SK-MEL-5 (cell line): ENCODE measurements at places on chromosomes 4 and X.

DNA sequence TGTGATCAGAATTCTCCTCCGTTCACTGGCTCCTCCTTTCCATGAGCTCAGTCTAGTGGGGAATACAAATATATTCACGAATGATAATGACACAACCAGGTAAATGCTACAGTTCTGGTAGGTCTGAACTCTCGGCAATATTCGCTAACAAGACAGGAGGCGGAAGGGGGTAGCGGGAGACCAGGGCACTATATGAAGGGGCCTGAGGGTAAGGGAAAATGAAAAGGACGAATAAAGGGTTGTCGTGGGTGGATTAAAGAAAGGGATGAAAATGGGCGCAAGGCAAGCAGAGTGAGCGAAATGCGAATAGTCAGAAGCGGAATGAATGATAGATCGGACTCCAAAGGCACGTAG lies 743 bp downstream of the NKAP start:
- peak; percentile 0 for DNase-seq

GRCh38 chr4:123974386-123975149 lies 578.0 kb downstream of the SPRY1 start:
- DNase-seq: no peak

DNA sequence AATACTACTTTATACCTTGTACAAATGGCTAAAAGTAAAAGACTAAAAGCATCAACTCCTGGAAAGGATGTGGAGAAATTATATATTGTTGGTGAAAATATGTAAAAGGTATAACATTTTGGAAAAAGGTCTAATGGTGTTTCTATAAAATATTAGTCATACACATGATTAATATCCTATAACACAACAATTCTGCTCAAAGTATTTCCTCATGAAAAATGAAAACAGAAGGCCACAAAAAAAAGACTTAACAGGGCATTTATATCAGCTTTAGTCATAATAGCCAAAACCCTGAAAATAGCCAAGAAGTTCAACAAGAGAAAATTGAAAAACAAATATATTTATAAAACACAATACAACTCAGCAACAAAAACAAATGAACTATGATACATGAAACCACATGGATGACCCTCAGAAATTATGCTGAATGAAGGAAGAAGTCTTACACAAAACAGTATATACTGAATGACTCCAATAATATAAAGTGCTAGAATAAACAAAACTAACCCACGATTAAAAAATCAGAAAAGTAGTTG lies 38.8 kb downstream of the TBCK start:
- no peak for DNase-seq

GRCh38 chr4:38943343-38943742 lies 75.7 kb downstream of the FAM114A1 start:
- DNase-seq: no peak

GRCh38 chrX:16005917-16006316 lies 117.4 kb upstream of the GRPR start:
- DNase-seq: no peak

GRCh38 chrX:22249371-22249770 lies 23.3 kb upstream of the CBLL2 start:
- DNase-seq: no peak

- DNase-seq: no peak
These were observed 69.8 kb downstream of the HAUS3 start for GRCh38 chr4:2172161-2172560.

DNA sequence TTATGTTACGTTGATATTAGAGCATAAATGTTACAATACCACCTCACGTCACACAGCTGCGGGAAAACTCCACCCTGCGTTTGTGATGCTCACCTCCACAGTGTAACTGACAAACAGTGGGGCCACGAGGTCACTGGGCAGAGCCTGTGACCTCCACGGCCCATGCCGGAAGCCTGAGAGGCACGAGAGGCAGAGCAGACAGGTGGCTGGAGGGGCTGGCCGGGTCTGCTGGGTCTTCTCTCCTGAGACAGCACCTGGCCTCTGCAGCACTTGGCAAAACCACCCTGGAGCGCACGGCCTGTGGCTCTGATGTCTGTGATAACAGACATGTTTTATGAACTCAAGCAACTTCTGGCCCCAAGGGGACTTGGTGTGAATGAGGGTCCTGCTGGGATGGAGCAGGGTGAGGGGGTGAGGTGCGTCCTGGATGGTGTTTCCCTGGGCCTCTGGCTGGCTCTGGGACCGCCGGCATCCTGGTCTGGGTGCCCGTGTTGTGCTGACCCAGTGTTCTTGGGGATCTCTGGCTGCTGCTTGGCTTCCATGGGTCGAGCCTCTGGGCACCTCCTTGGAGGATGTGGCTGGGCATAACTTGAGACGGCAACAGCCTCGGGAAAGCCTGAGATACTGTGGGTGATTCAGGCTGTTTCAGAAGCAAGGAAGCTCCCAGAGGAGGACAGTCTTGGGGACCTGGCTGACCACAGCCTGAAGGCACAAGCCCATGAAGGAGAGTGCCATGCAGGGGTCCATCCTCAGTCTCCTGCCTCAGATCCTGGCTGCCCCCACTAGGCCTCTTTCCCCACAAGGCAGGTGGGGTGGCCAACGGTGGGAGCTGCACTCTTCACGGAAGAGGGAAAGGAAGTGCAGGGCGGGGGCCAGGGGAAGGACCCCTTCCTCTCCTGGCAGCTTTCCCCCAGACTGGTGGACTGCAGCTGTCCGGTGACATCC lies 19.7 kb downstream of the RNF212 start:
- DNase-seq: no peak

DNA sequence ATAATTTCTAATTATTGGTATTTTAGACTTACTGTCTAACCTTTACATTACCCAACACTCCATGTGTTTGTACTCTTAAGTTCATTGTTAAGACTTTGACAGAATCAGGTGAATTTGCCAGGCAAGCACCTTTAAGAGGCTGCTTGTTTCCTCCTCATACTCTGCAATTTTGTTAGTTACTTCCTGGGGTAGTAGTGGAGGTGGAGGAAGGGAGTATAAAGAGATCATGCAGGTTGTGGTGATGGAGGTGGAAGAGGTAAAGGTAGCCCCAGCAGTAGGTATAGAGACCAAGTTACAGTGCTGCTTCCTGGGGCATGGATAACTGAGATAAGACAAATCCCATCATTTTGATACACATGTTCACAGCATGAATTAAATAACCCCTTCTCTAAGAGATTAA lies 6.7 kb downstream of the WDR44 start:
- no peak for DNase-seq

DNA sequence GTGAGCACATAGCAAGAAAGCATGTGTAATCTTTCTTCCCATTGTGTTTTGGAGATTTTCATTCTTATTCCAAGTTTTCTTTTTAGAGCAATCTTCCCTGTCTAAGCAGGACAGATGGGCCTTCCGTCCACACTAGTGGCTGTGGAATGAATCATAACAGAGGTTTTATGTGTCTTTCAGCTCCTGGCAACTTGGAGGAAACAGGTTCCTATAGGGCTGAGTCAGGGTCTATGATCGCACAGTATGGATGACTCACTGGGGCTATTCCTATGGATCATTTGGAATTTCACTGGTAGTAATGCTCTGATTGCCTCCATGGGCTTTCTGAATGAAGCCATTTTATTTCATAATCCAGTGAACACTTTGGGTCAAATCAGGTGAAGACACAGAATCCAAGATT lies 51.8 kb upstream of the CBLL2 start:
- no peak for DNase-seq

DNA sequence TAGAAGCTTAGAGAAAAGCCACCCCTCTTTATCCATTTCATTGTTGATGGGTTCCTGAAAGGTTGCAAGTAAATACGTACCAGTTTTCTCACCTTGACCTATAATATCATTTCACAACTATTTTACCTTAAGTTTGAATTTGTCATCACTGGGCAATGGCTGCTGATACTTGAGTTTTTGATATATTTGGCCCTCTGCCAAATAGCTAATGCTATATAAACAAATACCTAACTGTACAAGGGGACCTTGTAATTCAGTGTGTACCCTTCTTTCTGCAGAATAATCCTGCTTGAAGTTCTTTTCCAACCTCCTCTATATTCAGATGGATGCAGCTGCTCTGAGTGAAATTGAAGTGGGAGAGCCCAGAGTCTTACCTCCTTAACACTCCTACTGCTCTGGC lies 19.0 kb upstream of the GLUD2 start:
- no peak for DNase-seq

DNA sequence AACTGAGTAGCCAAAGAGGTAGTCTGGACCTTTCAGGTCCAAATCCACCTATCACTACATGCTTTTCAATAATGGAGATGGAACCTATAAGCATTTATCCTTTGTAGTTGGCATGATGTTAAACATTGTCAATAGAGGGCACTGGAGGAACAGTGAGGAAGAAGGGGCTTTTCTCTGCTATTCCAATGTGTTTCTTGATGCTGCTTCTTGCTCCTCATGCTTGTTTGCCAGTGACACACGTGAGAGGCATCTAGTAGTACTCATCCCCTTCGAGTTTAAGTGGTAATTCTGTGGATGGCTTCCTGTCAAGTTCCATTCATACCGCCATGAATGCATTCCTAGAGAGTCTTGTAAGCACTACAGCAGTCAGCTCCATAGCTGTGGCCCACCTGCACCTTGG lies 84.0 kb downstream of the NAA11 start:
- peak; percentile 14 for DNase-seq

- DNase-seq: no peak
These were observed 89.0 kb downstream of the GEMIN8 start for GRCh38 chrX:13940671-13941070.

- no peak for DNase-seq
These were observed 2.0 kb upstream of the FGB start for GRCh38 chr4:154560824-154561231.

GRCh38 chr4:140633124-140633523 lies 64.4 kb upstream of the UCP1 start:
- no peak for DNase-seq

DNA sequence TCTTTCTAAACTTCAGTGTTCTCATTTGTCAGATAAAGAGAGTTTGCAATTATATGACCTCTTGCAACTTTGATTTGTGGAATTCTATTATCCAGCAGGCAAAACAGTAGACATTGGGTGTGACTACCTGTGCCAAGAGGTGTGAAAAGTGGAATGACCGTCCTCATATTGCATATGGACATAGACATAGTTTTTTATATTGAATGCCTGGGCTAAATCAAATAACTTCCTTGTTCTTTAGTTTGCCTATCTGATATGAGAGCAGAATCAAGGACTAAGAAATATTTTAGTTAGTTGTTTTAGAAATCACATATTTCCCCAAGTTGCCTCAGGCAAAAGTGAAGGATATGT lies 117.7 kb upstream of the KLF8 start:
- DNase-seq: no peak

DNA sequence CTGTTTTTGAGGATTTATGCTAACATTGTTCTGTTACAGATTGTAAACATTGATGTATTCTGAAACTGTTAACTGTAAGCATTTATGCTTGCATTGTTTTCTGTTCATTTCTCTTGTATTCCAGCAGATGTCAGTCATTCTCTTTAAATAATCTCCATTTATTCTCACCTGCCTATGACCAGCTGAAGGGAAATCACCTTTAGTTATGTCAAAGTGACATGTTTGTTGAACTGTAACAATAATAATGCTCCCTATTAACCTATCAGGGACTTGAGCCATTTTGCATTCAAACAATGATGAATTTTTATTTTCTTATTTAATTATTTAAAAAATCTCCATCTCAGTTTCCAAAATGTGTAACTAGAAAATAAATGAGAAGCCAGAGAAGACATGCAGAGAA lies 58.0 kb downstream of the SPCS3 start:
- DNase-seq: peak; percentile 50
